ENCODE measurements at places on chromosomes 2 and 18.
A peak's percentile ranks its signal among the peaks of the same experiment; 100 is the strongest.

DNA sequence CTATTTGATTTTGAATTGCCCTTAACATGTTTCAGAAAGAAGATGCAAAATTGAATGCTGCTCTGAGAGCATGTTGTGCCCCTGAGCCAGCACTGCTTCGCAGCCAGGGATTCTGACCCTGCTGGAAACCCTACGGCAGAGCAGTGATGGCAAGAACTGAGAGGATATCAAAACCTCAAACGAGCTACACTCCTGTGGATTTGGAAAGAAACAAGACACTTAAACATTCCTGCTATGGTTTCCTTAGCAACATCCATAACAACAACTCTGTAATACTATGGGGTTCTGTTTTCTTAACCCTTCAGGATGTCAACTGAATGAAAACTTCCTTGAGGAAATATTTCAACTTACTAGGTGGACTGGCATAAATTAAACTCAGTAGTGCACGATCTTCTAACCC, 649.1 kb downstream of the NYAP2 start:
- no peak for DNase-seq

GRCh38 chr18:11581286-11581685, 28.1 kb upstream of the SLC35G4 start:
- DNase-seq, result no peak

DNA sequence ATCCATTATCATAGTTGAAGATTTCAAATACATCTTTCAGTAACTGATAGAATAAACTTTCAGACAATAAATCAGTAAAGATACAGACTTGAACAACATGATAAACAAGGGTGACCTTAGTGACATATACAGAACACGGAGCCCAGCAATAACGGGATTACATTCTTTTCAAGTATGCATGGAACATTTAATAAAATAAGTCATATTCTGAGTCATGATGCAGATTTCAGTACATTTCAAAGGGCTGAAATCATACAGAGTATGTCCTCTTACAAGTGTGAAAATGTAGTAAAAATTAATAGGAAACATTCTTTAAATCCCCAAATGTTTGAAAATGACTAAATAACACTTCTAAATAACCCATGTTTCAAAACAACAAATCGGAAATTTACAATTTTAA, 17.2 kb upstream of the KLHL29 start:
- DNase-seq, result no peak

DNA sequence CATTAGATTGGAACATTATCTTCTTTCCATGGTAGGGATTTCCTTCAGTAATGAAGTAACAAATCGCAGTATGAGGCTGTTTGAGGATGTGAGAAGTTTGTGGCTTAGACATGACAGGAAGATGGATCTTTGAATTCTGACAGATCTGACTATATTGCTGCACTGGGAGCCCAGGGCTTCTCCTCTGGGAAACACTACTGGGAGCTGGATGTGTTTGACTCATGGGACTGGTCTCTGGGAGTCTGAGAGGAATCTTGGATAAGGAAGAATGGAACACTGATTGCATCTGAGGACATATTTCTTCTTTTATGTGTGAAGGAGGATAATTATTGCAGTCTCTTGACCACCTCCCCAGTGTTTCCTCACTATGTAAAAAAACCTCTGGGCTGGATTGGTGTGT, 77.2 kb upstream of the ST6GAL2 start:
- DNase-seq, result no peak

DNA sequence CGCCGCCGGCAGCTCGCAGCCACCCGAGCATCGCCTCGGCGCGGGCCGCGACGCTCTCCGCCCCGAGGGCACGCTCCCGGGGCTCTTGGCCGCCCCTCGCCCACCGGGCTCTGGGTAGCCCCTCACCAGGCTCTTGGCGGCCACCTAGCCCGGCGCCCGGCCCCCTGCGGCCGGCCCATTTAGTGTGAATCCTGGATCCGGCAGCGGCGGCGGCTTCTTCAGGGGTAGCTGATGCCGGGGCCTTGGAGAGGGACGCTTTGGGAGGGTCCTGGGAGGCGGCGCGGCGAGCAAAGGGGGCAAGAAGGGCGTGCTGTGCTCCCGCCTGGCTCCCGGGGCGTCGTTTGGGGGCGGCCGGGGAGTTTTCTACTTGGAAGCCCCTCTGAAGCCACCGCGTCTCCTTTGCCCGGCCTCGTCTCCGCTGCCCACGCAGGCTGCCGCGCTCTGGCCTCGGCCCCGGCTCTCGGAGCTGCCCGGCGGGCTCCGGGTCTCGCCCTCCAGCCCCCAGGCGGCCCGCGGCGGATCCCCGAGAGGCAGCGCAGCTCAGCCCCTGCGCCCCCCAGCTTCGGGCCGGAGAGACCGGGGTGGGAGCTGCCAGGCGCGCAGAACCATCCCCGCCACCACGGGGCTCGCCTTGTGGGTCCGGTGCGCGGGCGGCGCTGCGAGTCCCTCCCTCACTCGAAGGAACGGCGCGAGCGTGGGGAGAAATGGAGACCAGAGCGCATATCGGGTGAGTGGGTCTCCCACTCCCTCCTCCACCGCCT, 509 bp downstream of the PIEZO2 start:
- DNase-seq, result no peak

DNA sequence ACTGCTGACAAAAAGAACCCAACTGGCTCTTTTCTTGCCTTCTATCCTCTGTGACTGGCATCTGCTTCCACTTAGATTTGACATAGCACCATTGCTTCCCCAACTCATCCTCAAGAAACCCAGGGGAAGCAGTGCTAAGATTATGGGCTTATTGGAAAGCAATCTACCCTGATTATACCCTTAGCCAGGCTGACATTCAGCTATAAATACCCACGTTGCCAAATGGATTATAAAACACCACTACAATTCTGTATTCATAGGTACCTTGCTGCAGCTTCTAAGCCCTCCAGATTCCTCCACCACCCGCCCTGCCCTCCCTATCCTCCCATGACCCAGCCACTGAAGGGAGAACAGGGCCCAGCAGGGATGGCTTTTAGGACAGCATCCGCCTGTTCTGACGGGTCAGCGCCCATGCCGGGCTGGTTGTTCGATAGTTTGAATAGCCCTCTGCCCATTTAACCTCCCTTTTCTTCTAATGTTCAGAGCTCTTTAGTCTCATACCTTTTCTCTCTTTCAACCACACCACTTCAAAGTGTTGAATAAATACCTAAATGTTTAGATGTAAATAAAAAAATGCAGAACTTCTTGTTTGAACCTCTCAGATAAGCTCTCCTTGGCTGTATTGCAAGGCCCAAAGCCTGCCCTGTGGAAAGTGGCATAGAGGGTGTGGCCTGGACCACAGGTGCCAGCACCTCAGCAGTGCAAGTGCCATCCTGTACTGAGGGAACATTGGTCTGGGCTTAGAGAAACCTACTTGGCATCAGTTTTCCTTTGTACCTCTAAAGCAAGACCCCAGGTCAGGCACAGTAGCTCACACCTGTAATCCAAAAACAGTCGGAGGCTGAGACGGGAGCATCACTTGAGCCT, 86.6 kb upstream of the RGPD5 start:
- no peak for DNase-seq

- DNase-seq, result no peak
These were observed 158.1 kb downstream of the METTL4 start for GRCh38 chr18:2412996-2413751.

DNA sequence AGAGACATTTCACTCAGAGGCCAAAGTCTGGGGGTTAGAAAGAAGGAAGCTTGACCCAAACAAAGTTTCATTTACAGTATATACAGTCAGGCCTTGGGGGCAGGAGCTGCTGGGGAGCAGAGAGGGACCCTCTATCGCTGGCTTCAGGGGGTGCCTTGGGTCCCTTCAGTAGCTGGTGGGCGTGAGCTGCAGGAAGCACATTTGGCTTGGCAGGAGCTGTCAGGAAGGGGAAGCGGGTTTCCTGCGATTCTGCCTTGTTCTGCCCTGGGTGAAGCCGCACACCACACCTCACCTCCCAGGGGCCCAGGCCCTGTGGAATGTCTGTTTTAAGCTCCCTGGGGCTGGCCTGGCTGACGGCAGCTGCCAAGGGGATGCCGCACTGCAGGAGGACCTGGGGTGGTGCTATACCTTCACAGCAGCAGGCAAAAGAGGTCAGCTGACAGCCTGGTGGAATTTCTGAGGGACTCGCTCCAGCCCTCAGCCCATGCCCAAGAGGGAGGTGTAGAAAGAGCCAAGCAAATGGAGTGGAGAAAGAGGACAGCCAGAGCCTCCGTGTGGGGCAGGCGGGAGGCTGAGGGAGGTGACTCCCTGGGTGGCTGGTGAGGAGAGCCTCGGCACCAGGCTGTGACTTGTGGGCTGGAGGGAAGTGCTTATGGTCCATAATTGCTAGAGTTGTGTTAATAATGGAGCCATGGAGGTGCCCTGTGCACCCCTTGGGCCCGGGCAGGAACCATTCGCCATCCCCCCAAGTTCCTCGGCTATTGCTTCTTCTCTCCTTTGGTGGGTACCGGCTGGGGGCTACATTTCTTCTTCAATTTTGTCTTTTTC, 43.9 kb downstream of the PSD4 start:
- DNase-seq, result no peak

- DNase-seq, result no peak
These were observed 17.8 kb downstream of the RASGRP3 start for GRCh38 chr2:33494155-33494779.

DNA sequence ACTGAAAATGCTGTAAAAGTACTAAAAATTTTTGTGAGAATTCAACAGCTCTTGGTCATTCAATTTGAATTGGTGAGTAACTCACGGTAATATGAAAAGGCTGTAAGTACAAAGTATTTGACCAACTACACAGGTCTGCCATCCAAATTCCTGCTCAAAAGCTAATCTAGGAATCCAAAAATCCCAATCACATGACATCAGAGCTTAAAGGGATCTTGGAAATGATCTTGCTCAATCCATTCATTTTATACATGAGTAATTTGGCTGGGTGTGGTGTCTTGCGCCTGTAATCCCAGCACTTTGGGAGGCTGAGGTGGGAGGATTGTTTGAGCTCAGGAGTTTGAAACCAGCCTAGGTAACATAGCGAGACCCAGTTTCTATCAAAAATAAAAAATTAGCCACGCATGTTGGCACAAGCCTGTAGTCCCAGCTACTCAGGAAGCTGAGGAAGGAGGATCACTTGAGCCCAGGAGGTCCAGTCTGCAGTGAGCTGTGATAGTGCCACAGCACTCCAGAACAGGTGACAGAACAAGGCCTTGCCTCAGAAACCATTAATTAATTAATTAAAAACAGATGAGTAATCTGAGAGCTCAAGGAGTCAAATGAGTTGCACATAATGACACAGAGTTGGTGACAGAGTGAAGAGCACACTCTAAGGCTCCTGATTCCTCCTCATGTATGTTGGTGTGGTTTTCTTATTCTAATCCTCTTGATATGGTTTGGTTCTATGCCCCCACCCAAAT, 19.8 kb downstream of the SPIRE1 start:
- DNase-seq, result no peak

- no peak for DNase-seq
These were observed 79.2 kb upstream of the PXDN start for GRCh38 chr2:1823187-1824169.

DNA sequence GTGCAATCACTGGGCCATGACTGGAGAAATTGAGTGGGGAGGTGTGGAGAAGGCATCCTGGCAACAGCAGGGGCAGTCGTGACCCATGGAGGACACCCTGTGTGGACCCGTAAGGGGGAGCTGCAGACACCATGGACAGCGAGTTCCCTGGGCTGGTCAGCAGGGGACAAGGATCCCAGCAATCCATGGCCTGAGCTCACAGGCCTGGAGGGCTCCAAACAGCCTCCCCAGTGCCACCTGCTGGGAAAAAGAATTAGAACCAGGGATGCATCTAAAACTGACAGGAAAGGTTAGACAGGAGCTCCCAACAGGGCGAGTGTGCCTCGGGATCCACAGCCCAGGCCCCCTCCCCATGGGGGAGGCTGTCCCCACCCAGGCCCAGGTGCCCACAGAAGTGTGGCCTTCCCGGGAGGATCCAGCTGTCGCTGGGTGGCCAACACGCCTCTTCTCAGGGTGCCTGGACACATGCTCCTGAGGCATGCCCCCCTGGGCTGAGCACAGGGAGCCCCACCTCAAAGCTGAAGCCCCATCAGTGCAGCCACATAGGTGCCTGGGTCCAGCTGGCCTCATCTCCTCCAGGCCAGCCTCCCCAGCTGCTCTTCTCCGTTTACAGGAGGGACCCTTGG, 20.5 kb upstream of the KIF1A start:
- DNase-seq, result peak; percentile 69

GRCh38 chr18:22176420-22177326, 7.3 kb downstream of the GATA6 start:
- no peak for DNase-seq

GRCh38 chr2:135246711-135247270, 194.7 kb downstream of the RAB3GAP1 start:
- no peak for DNase-seq

DNA sequence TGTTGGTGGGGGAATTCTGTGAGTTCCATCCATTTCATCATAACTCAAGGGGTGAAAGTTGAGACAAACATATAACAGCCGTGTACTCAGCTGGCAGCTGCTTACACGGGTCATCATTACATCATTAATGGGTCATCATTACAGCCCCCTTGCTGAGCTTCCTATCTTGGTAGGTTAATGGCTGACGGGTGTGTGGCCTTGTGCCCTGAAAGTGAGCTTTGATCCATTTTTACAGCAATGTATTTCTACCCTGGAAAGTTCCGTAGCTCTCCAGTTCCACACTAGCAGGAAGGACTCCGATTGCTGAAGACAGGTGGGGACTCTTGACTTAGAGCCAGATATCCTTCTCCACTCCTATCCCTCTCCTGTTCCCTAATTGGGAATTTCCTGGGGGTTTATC, 105.2 kb upstream of the DLX2 start:
- no peak for DNase-seq

DNA sequence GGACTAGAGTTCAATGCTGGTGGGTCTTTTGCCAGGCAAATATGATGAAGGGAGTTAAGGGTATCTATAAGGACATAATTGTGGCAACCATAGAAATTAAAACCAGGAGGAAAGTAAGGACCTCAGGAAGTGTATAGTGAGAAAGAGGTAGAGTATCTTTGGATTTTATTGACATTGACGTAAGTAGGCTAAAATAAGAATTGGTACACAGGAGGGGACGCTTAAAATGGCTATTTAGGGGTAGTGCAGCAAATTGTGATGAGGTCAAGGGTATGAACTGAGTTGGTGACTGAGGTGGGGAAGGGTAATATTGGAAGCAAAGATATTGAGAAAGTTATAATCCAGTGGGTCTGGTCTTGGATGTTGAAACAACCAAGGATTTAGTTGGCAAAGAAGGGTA, 42.7 kb downstream of the MARCHF7 start:
- no peak for DNase-seq
